A549 treated with CpdA at 1 μM for 4 hours (cell line): ENCODE measurements at places on chromosomes 7 and 10. TPM values are rescaled to one million over a fixed set of nuclear protein-coding genes. Genes with fewer than 3 reads are reported as not detected.

Gene CALHM3
- total RNA-seq = 0.21 to 0.63 TPM (median 0.36 TPM) in 5 replicates

Gene MYO3A
- not detected in 5 replicates for total RNA-seq

Gene POLR2J2
- total RNA-seq = 0.12 to 0.87 TPM (median 0.61 TPM) in 5 replicates

Gene SPDYE3
- total RNA-seq = not detected in 5 replicates

Gene RINT1
- 15.6 to 16.9 TPM (median 16.2 TPM) in 5 replicates for total RNA-seq

Gene NXPH1
- total RNA-seq = not detected in 5 replicates

Gene FAM237B
- not detected in 5 replicates for total RNA-seq

Gene VPS41
- 20.5 to 28.8 TPM (median 26.4 TPM) in 5 replicates for total RNA-seq

Gene PDCD4
- 28.8 to 41.3 TPM (median 31.5 TPM) in 5 replicates for total RNA-seq

Gene ACADSB
- 5.1 to 9.2 TPM (median 7.7 TPM) in 5 replicates for total RNA-seq

Gene FOXI2
- not detected in 5 replicates for total RNA-seq

Gene GPER1
- 0.69 to 1.0 TPM (median 0.89 TPM) in 5 replicates for total RNA-seq

Gene AKR1C4
- total RNA-seq = 0.26 to 0.42 TPM (median 0.37 TPM) in 5 replicates

Gene PRKAR2B
- 2.7 to 4.1 TPM (median 3.1 TPM) in 5 replicates for total RNA-seq

Gene LFNG
- 8.4 to 14.0 TPM (median 12.7 TPM) in 5 replicates for total RNA-seq

Gene CFAP69
- 1.3 to 2.0 TPM (median 1.6 TPM) in 5 replicates for total RNA-seq

Gene RTKN2
- 0.79 to 1.4 TPM (median 0.89 TPM) in 5 replicates for total RNA-seq

Gene EPO
- 0.03 TPM in 1 of 5 replicates, not detected in the others for total RNA-seq

Gene RADIL
- total RNA-seq = 1.2 to 2.4 TPM (median 1.6 TPM) in 5 replicates

Gene DYNC1I1
- 0.06 to 0.27 TPM (median 0.18 TPM) in 4 of 5 replicates, not detected in the other for total RNA-seq

Gene HOXA2
- total RNA-seq = 0.82 to 1.4 TPM (median 1.0 TPM) in 5 replicates

Gene PAX2
- 0.15 to 0.32 TPM (median 0.23 TPM) in 5 replicates for total RNA-seq

Gene NPFFR1
- not detected in 5 replicates for total RNA-seq

Gene GRM3
- not detected in 5 replicates for total RNA-seq

Gene IMMP2L
- 18.3 to 24.7 TPM (median 20.4 TPM) in 5 replicates for total RNA-seq

Gene PDZD7
- 0.44 to 1.2 TPM (median 0.77 TPM) in 5 replicates for total RNA-seq

Gene OLAH
- 0.05 TPM in 1 of 5 replicates, not detected in the others for total RNA-seq

Gene COL13A1
- total RNA-seq = 0.41 to 0.57 TPM (median 0.43 TPM) in 5 replicates

Gene INTS15
- 20.2 to 28.1 TPM (median 26.3 TPM) in 5 replicates for total RNA-seq

Gene CADPS2
- 0.04 to 0.19 TPM (median 0.07 TPM) in 5 replicates for total RNA-seq

Gene CFAP58
- total RNA-seq = 0.09 to 0.15 TPM (median 0.12 TPM) in 5 replicates

Gene HYCC1
- 16.1 to 28.0 TPM (median 17.4 TPM) in 5 replicates for total RNA-seq

Gene BTBD16
- total RNA-seq = 0.40 to 0.86 TPM (median 0.52 TPM) in 5 replicates

Gene NUTM2D
- 1.1 to 1.5 TPM (median 1.4 TPM) in 5 replicates for total RNA-seq

Gene UNC5B
- 0.53 to 0.77 TPM (median 0.70 TPM) in 5 replicates for total RNA-seq

Gene SLC26A5
- not detected in 5 replicates for total RNA-seq

Gene HHEX
- total RNA-seq = 15.5 to 17.6 TPM (median 15.9 TPM) in 5 replicates

Gene ATG9B
- total RNA-seq = 0.64 to 0.97 TPM (median 0.86 TPM) in 5 replicates

Gene NUDT5
- 126 to 167 TPM (median 141 TPM) in 5 replicates for total RNA-seq

Gene FOXP2
- not detected in 5 replicates for total RNA-seq
